Stimulated activated CD4-positive, alpha-beta T cell treated with anti-CD3 and anti-CD28 coated beads, Interleukin-12 subunit alpha, Interleukin-12 subunit beta, amount 100 ng/mL, for 4 hours (primary cell): ENCODE measurements at places on chromosomes 13 and 19.

GRCh38 chr13:26831336-26831908, 70.8 kb upstream of the GPR12 start:
- DNase-seq: no peak

DNA sequence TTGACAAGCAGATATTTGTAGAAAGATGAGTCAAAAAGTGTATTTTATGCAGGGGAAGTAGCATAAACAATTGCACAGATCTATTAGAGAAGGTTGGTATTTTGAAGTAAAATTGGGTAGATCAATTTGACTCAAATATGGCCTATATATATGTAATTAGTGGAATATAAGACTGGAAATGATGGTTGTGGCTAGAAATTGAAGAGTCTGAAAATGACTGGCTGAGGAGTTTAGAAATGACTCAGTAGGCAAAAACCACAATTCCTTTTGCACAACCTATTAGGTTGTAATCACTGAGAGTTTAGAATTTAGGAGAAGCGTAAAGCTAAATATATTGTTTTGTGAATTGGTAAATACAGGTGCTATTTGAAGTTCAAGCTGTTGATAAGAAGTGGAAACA, 622.6 kb upstream of the PCDH20 start:
- DNase-seq: no peak

- no peak for DNase-seq
Measured at GRCh38 chr13:90276216-90276615, 1071.3 kb upstream of the MIR17HG start.

DNA sequence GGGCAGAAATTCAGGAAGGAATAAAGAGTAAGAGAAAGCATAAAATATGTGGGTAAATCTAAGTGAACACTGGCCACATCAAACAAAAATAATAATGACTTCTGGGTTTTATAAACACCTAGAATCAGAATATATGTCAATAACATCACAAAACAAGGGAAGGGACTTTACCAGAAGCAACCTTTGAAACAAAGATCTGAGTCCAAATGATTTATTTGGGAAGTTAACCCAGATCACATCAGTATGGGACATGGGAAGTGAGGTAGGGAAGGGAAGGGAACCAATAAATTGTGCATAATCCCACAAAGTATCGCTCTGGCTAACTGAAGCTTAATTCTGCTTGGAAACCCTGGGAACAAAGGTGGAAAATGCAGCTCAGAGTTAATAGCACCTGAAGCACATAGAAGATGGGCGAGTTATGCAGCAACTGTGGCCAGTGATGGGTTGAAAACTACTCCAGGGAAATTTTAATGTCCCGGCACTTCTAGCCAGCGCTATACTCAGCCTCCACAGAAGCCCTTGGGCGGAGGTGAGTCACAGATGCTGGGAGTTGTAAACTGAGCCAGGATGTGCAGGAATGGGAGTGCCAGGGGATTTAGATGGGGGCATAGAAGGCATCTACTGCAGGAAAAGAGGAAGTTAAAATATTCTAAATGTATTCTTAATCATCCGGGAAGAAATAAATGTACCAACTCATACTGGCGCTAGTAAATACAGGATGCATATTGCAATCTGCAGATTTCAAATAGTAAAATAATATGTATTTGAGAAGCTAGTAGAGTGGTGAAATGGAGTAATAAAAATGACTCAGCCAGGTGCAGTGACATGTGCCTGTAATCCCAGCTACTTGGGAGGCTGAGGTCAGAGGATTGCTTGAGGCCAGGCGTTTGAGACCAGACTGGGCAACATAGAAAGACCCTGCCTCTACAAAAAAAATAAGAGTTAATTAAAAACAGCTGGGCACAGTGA, 34.2 kb upstream of the CEBPG start:
- DNase-seq: no peak

DNA sequence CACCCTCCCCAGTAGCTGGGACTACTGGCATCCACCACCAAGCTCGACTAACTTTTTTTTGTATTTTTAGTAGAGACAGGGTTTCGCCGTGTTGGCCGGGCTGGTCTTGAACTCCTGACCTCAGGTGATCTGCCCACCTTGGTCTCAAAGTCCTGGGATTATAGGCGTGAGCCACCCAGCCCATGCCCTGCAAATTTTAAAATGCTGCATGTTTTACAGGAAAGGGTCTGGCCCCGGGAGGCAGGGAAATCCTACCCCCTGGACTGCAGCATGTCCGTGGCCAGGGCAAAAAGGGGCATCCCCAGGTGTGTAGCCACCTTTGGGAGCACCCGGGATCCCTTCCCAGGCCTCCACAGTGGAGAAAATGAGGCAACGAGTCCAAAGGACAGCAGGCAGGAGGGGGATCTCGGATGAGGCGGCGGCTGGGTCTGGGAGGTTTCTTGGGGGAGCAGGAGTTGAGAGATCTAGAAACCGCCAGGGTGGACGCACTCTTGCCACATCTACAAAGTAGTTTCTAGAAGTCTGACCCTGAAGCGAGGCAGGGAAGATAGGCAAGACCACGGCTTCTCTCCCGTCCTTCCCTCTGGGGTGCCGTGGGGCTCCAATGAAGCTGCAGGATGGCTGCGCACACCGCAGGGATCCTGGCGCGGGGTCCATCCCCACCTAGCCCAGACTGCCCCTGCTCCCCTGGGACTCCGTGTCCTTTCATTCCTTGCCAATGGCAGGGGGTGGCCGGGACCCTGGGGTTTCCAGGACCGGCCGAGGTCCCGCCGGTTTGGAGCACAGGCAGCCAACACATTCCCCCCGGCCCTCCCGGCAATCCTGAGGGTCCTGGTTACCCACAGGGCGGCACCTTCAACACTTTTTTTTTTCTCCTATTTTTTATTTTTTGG, 21.3 kb upstream of the ZBTB7A start:
- no peak for DNase-seq

DNA sequence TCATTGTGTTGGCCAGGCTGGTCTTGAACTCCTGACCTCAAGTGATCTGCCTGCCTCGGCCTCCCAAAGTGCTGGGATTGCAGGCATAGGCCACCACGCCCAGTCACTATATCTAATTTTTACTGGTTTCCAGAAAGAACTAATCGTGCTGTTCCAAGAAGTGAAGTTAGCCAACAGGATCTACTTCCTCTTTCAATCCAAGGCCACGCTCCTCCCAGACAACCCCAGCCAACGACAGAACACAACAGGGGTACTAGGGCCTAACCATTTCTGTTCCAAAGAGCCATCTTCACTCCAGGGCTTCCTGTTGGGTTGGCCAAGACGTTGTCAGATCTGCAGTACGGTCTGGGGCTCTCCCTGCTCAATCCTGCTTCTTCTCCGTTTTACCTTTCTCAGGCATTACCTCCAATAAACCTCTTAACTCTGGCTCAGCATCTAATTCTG, 7.0 kb upstream of the LSM14A start:
- no peak for DNase-seq

GRCh38 chr19:584240-585001, 5.3 kb upstream of the HCN2 start:
- DNase-seq: peak; percentile 65

GRCh38 chr13:45518525-45519245, 53.9 kb downstream of the COG3 start:
- no peak for DNase-seq

GRCh38 chr19:19191768-19192077, 229 bp downstream of the BORCS8 start:
- DNase-seq: no peak
